ENCODE measurements at places on chromosomes 5 and 9. TPM values are rescaled to one million over a fixed set of nuclear protein-coding genes. Genes with fewer than 3 reads are reported as not detected.

The PCDHAC1 gene
- 0.10 TPM for polyA plus RNA-seq

DNA sequence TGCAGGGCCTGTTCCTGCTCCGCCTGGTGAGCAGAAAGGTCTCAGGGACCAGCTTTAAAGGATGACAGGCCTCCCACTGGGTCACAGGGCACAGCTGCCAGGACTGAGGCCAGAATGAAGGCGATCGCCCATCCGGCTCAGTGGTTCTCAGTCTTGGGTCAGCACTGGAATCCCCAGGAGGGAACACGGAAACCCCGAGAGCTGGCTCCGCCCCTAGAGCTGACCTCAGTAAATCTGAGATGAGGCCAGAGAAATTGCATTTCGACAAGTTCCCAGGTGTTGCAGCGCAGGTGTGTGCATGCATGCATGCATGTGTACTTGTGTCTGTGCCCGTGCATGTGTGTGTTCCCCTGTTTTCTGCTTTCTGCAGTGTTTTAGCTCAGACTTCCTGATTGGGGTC, 47.2 kb upstream of the KCNMB1 start:
- DNase-seq: no peak

- no peak for DNase-seq
Measured at GRCh38 chr9:124017051-124017928, 5.7 kb downstream of the LHX2 start.

The ROPN1L gene
- polyA plus RNA-seq: 0.64 TPM

- no peak for DNase-seq
Measured at GRCh38 chr5:172745838-172746237, 25.2 kb downstream of the DUSP1 start.

DNA sequence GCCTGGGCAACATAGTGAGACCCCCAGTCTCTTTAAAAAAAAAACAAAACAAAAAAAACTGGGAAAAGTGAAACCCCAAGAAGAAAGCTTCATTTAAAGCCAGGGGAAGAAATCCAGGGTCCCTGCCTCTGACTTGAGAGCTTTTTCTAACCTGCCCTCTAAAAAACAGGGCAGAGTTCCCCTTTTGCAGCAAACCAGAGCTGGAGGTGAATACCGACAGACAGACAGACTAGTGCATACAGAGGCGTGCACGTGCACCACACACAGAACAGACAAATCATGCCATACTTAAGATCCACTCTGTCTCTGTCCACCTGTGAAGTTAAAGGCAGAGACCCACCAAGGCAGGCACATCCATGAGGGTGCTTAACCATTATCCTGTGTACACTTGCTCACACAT, 11.7 kb upstream of the AQP3 start:
- no peak for DNase-seq

The FGF1 gene
- polyA plus RNA-seq: 24.2 TPM

The PSD2 gene
- polyA plus RNA-seq: 2.2 TPM

DNA sequence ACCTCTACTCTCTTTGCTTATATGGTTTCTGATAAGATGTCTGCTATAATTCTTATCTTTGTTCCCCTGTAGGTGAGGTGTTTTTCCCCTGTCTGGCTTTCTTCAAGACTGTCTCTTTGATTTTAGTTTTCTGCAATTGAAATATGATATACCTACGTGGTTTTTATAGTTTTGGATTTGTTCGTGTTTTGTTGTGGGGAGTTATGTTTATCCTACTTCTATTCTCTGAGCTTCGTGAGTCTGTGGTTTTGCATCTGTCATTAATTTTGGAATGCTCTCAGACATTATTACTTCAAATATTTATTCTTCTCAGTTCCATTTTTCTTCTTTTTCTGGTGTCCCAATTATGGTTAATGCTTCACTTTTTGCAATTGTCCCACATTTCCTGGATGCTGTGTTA, 521.3 kb downstream of the KCTD16 start:
- no peak for DNase-seq

DNA sequence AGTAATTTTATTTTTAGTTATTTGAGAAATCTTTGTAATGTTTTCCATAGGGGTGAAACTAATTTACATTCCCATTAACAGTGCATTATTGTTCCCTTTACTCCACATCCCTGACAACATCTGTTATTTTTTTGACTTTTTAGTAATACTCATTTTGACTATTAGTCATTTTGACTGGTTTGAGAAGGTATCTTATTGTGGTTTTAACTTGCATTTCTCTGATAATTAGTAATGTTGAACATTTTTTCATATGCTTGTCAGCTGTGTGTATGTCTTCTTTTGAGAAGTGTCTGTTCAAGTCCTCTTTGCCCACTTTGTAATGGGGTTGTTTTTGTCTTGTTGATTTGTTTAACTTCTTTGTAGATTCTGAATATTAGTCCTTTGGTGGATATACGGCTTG, 27.5 kb downstream of the CCDC152 start:
- DNase-seq: no peak

- DNase-seq: no peak
Measured at GRCh38 chr9:82295181-82295580, 306.6 kb downstream of the SPATA31D1 start.

DNA sequence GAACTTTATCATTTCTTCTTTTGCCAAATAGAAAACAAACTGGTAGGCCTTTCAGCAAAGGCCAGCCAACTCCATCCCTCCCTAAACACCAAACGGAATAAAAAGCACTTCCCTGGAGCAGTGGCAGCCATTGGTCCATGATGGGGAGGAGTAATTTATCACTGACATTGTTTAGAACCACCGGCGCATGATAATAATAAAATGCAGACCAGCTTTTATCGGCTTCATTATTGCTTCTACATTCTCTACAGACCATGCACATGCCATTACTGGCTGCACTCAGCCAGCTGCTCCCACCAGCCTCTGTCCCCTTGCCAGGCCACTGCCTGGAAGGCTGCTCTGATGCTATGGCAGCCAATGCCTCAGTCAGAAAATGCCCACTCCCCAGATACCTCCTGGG, 45.9 kb downstream of the ABCA1 start:
- no peak for DNase-seq

The RNF224 gene
- 4.6 TPM for polyA plus RNA-seq

The BAAT gene
- 0.33 TPM for polyA plus RNA-seq

DNA sequence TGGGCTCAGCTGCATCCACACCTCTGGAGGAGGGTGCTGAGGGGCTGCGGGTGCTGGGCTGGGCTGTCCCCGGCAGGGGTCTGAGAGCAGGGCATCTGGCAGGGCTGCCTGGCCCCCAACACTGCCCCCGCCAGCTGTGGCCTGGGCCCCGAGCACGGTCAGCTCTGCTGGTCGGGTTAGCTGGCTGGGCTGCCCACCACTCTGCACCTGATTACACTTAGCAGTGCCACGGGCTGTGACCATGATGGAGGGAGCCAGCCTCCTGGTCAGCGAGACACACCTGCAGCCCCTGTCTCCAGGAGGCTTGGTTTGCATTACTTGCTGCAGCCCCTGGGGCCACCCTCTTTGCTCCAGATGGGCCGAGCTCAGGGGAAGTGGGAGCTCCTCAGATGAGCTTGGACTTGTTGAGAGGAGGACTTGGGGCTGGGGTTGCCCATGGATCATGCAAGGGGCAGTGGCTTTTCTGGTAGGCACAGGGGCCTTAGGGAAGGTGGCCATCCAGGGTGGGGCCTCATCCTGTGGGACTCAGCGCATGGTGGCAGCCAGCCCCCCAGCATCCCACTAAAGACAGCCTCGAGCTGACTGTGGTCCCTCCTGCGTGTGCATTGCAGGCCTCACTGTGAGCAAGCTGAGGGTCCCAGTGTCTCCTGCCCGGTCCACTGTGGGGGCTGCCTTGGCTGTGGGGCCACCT, 132.0 kb upstream of the FAM120A start:
- no peak for DNase-seq

DNA sequence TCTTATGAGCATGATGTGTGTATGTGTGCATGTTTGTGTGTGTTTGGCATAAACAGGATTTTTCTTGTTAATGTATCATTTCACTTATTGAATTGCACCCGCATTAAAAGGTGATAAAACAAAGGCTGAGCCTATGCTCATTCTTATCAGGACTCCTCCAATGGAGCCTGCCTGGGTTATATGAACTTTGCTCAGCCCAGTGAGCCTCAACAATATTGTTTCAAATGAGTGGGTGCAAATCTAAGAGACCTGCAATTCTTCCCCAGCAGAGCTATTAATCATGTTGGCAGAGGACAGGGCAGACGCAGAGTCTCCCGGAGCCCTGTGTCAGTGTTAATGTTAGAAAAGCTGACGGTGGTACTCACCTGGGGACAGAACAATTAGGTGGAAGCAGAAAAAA, 71.6 kb downstream of the SH3RF2 start:
- DNase-seq: no peak

DNA sequence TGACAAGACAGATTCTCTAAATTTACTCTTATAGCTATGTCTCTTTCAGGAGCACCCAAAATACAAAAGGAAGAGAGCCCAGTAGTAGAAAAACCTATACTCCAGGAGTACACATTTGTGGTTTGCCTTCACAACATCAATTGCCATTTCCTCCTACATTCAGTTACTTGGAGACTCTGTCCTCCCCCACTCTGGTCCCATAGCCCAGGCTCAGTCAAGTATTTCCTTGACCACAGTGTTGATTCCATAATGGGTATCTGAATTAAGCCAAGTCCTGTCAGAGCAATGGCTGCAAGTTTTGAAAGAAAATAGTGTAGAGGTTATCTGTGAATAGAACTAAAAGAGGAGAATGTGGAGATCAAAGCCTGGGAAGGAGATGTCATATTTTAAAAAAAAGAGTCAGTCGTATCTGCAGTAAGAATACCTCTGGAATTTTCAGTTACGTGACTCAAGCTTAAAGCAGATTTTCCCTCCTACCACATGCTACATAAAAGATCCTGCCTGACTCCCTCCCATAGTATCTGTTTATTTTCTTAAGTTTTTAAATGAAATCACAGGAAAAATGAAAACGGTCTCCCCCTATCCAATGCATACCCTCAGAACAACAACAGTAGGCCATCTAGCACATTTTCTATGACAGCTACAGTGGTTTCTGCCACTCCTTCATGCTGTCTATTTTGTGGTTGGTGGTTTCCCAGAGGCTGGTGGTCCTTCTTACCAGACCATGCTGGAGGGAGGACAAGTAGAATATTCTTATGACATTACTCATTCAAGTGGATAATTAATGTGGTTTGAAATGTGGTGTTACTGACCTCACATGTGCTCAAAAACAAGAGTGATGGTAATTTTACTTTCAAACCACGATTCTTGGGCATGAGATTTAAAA, 249.7 kb upstream of the TMEM161B start:
- no peak for DNase-seq

DNA sequence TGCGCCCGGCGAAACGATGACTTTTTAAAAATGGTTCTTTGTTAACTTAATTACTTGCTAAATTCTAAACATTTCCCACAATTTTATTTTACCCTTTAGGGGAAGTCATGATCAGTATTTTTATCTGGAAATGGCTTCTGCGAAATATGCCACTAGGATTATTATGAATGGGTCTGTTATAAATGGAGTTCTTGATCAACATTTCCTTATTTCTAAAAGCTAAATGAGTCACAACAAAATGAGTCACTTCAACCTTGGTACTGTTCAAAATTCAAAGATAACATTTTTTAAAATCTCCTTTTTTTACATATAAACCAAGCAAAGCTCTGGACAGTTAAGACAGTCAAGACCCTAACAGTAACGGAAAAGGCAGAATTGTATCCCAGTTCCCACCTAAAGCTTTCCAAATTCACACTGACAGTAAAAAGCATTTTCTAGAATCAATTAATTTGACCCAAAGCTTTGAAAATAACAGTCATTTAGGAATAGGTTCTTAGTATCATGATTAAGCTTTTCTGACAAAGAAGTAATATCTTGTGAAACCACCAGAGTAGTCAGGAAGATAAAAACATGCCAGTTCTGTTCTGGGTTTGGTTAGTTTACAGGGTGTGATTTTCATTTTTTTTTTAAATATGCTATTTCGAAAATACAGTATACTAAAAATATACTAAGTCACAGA, 81.7 kb downstream of the LHFPL2 start:
- no peak for DNase-seq

The DMRTA1 gene
- polyA plus RNA-seq: 2.5 TPM

The GAS1 gene
- 45.8 TPM for polyA plus RNA-seq

The FBP2 gene
- polyA plus RNA-seq: not detected

The MCTP1 gene
- 4.9 TPM for polyA plus RNA-seq

The AIF1L gene
- 401 TPM for polyA plus RNA-seq

DNA sequence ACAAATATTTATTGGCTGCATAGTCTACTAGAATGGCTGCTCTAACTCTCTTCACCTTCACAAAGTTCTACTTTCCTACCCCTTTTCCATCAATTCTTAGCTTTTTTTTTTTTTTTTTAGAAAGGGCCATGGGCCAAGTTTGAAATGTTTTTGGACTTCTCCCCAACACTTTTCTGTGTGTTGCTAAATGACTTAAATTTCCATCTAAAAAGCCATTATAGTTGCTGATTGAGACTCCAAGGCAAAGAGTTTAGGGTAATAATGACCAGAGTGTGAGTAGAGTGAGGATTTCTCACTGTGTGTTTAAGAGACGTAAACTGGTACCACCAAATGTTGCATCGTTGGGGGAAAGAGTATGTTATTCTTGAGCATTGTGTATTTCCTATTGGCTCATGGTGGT, 24.4 kb downstream of the TNC start:
- DNase-seq: no peak

The CDH18 gene
- polyA plus RNA-seq: 1.2 TPM

Data from right renal cortex interstitium (tissue), 3 donors.